ENCODE measurements at places on chromosomes 2 and 18.
A peak's percentile ranks its signal among the peaks of the same experiment; 100 is the strongest.

GRCh38 chr2:201157694-201158093 lies 25.2 kb upstream of the CASP10 start:
- no peak for DNase-seq

DNA sequence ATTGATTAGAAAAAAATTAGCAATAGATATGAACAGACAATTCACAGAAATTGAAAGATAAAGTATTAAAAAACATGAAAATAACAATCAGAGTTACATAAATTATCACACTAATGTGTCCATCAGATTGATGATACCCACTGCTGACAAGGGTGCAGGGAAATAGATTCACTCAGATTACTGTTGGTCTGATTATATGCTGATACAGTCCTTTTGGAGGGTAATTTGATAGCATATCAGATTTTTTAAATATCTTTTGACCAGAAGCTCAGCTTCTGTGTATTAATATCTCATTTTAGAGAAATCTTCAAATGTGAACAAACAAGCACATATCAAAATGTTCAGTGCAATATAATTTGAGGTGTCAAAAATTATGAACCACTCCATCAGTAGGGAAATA lies 157.9 kb upstream of the EPC2 start:
- DNase-seq = no peak

- no peak for DNase-seq
Observed at GRCh38 chr2:119419065-119419464, 12.6 kb upstream of the TMEM37 start.

DNA sequence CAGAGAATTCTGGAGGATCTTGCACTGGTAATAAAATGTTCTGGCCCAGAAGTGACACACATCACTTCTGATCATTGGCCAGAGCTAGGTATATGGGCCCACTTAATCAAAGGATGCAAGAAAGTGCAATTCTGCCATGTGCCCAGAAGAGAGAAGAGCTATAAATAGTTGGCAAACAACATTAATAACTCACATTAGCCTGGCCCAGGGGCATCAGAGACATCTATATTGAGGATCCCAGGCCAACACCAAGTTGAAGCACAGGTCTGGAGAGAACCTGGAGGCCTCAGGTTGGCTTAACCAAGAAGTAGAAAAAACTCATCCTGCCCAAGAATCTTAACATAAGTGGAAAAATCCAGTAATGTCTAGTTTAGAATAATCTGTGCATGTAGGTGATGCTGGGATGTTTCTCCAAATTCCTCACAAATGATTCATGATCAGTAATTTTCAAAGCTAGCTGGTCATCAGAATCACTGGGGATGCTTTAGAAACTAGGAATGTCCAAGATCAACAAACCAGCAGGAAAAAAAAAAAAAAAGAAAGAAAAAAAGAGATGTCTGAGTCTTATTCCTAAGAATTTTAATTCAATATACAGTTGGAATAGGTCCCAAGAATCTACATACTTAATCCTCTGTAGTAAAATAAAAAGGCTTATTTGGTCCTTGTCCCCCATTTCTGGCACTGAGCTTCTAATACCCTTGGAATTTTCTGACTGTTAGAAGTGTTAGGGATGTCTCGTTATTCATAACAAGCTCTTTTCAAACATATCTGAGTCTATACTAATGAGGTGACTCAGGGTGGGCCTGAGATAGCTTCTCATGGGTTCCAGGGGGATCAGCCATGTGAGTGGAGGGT lies 35.0 kb upstream of the EVA1A start:
- no peak for DNase-seq

DNA sequence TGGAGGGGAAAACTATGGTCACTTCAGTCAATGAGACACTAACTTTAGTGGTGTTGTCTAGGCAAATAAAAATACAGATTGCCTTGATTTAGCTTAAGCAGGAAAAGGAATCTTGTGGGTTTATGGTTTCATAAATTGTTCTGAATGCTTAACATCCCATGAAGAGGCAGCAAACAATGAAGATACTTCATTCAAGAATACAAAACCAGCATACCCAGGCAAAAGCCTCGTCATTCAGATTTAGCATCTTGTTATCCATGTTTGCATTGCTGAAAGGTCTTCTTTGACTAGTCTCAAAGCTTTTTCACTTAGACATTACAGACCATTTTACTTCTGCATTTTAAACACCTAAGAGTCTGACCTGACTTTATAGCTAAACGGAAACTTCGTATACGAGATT lies 272.7 kb upstream of the FSHR start:
- no peak for DNase-seq

GRCh38 chr2:48529194-48529593 lies 760 bp upstream of the STON1 start:
- DNase-seq = no peak

GRCh38 chr18:21484851-21485636 lies 115.5 kb downstream of the ESCO1 start:
- no peak for DNase-seq

GRCh38 chr2:154449951-154450658 lies 248.4 kb upstream of the KCNJ3 start:
- DNase-seq = no peak

GRCh38 chr2:20573620-20574422 lies 77.1 kb downstream of the HS1BP3 start:
- DNase-seq = no peak

DNA sequence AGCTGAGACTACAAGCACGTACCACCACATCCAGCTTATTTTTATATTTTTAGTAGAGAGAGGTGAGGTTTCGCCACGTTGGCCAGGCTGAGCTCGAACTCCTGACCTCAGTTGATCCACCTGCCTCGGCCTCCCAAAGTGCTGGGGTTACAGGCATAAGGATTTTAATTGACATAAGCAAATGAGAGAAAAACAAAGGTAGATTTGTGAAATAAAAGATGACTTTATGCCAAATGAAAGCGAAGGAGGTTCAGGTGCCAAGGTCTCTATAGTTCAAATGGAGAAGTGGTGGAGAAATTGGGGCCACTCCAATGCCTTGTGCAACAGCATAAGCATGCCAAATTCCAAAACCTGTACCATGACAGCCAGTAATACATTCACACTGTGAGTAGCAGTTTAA lies 180.6 kb downstream of the MREG start:
- no peak for DNase-seq

DNA sequence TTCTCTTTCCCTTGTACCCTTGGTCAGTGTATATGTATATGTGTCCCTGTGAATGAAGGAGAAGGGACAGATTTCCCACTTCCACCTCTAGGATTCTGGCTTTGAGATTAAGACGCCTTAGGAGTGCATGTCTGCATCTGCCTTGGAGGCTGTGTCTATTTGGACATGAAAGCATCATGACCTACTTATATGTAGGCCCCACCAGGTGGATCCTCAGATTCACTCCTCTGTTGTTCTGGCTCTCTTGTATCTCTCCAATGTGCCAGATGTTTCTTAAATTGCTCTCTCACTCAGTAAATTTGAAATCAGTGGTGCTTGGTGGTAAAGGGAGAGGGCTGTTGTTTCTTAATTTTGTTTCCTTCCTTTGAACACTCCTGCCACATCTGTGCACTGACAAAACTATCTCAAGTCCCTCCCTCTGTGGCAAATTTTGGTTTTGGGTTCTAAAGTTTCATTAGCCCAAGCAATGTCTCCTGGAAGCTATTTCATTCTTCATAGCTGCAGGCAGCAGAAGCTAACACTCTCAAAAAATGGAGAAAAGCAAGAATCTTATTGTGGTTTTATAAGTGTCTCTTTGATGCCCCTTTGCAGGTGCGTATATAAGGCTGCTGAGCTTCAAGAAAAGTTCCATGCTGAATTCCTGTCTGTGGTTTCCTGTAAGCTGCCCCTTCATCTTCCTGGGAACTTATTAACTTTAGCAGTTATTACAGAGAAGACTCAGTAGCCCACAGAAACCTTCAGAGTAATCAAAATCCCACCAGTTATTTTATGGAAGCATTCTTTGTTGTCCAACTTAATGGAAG lies 179.7 kb upstream of the SETBP1 start:
- DNase-seq = no peak

- no peak for DNase-seq
Observed at GRCh38 chr18:23893653-23894052, 120.9 kb upstream of the TTC39C start.

- peak; percentile 13 for DNase-seq
Observed at GRCh38 chr2:11203480-11203879, 48.2 kb downstream of the SLC66A3 start.

GRCh38 chr18:64273724-64274123 lies 124.8 kb upstream of the LINC00305 start:
- DNase-seq = no peak

GRCh38 chr2:128596396-128597120 lies 277.9 kb upstream of the HS6ST1 start:
- no peak for DNase-seq

DNA sequence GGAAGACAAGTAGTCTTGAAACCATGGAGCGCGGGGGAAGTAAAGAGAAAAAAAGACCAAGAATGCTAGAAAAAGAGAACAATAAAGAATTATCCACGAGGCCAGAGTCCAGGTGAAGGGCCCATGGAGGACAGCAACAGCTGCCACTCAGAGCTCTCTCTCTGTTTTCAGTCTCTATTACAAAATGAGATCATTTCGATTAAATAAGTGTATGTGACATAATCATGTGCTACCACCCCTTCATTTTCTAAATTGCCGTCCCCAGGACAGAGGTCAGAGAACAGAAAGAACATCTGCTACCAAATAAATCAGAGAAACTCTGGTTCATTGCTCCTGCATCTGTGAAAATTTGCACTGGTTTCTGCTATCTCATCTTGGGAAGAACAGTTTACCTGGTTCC lies 838.7 kb downstream of the RNF144A start:
- DNase-seq = no peak

DNA sequence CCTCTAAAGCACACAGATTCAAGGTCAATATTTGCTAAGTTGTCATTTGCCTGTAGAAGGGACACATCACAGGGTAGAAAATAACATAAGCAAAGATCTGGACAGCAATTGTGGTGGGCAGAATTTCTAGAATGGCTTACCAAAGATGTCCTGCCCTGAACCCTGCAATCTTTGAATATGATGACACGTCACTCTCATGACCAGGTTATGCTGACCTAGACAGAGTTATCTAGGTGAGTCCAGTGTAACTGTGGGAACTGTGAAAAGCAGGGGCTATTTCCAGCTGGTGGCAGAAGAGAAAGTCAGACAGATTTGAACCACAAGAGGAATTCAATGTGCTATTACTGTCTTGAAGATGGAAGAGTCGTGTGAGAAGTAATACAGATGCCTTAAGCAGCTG lies 112.3 kb upstream of the CNGA3 start:
- no peak for DNase-seq

DNA sequence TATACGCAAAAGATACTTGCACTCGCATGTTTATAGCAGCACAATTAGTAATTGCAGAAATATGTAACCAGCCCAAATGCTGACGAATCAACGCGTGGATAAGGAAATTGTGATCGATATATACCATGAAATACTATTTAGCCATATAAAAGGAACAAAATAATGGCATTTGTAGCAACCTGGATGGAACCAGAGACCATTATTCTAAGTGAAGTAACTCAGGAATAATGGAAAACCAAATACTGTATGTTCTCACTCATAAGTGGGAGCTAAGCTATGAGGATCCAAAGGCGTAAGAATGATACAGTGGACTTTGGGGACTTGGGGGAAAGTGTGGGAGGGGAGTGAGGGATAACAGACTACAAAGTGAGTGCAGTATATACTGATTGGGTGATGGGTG lies 1008.0 kb upstream of the CRIM1 start:
- no peak for DNase-seq

- no peak for DNase-seq
Observed at GRCh38 chr18:65436430-65436829, 314.4 kb upstream of the CDH7 start.

DNA sequence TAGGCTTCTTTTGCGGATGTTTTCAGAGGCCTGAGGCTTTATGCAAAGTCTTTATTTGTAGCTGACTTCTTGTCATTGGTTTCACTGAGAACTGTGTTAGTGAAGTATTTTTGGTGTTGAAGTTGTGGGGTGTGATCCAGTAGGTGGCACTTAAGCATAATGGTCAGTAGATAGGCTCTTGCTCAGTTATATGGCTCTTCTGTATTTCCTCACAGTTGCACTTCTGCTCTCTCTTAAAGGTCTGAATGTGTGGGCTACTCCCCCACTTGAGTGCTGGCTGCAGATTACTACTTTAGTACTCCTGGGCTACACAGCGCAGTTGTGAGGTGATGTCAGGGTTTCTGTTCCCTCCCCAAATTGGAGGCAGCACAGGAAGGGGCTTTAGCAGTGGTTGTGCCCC lies 133.8 kb upstream of the SCN7A start:
- DNase-seq = no peak

- no peak for DNase-seq
Observed at GRCh38 chr2:150824118-150824517, 336.7 kb upstream of the RND3 start.

GRCh38 chr18:79879566-79879965 lies 71.9 kb downstream of the SLC66A2 start:
- DNase-seq = no peak

DNA sequence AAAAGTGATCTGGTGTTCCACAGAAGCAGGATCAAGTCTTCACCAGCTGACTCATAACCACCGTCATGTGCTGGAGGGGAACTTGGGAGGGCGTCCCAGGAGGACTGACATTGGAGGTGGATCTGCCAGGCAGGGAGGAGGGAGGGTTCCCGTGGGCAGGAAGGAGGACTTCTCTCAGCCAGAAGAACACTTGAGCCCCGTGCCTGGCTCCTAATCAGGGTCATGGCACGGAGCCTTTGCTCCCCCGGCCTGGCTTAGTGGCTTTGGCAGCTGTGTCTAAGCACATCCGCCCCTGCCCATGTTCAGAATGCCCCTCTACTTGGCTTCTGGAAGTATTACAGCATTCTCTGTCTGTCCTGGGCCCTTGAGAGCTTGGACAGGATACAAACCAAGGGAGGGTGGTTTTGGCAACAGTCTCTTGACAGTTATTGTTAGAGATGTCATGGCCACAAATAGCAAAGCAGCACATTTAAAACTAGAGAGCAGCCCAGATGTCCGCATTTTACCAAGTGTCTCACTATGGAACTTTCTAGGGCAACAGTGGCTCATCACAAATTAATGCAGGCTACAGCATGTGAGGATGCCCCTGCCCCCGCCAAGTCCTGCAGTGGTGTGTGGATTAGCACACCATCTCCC lies 11.5 kb downstream of the PPP1R7 start:
- no peak for DNase-seq

GRCh38 chr2:233023007-233023760 lies 9.3 kb upstream of the NEU2 start:
- no peak for DNase-seq

DNA sequence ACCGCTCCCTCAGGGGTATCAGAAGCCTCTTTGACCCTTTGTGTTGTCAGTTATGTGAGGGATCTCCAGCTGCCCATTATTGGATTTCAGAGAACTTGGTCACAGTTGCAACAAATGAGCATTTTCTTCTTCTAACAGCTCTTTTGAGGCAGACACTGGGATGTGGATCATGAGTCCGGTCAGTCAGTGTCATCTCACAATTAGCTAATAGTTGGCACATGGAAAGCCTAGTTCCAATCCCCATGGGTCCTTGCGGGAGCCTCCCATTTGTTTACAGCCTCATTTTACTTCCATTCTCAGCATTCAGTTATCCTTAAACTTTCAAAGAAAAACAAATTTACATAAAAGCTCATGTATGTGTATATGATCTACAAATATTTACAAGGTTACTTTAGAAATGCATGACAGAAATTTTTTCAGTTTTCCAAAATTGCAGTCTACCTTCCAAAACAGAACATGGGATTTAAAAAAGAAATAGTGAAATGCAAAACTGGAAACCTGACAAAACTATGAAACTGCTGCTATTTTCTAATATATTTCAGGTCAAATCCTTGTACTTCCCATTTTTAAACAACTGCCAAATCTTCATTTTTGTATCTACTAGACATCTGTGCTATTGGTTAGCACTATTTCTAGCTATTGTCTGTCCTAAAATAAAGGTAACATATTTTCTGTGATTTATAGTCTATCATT lies 547.1 kb upstream of the ZEB2 start:
- no peak for DNase-seq
